ENCODE measurements at places on chromosomes 13 and 19.

DNA sequence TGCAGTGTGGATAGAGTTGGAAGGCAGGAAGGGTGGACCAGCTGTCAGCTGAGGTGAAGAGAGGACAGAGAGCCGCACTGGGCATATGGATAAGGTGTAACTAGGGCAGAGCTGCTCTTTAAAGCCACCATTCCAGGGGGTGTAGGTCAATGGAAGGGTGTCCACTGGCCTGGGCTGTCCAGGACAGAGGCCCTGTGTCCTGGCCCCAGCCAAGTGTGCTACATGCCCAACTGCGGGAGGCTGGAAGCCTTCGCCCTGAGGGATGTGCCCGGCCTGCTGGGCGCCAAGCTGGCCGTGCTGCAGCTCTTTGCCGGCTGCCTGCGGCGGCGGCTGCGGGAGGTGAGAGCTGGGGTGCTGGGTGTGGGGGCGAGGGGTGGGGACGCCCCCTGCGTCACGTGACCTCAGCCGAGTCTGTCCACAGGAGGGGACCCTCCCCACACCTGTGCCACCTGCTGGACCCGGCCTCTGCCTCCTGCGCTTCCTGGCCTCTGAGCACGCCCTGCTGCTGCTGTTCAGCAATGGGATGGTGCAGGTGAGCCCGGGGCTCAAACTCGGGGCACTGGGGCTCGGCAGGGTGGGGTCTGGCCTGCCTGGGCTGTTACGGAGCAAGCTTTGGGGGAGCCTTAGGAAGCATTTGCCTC, 9.8 kb downstream of the PLK5 start:
- DNase-seq: no peak

DNA sequence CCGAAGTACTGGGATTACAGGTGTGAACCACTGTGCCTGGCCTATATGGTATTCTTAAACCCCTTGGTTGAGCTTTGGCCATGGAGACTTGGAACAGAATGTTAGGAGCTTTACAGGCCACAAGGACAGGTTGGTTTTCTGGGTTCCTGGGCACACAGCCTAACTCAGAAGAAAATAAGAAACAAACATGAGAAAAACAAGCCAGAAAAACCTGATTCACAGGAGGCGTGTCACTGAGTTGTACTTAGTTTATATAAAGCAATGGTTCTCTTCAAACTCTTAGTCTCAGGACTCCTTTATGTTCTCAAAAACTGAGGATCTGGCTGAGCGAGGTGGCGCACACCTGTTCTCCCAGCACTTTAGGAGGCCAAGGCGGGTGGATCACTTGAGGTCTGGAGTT, 125.1 kb upstream of the SPATA13 start:
- no peak for DNase-seq

DNA sequence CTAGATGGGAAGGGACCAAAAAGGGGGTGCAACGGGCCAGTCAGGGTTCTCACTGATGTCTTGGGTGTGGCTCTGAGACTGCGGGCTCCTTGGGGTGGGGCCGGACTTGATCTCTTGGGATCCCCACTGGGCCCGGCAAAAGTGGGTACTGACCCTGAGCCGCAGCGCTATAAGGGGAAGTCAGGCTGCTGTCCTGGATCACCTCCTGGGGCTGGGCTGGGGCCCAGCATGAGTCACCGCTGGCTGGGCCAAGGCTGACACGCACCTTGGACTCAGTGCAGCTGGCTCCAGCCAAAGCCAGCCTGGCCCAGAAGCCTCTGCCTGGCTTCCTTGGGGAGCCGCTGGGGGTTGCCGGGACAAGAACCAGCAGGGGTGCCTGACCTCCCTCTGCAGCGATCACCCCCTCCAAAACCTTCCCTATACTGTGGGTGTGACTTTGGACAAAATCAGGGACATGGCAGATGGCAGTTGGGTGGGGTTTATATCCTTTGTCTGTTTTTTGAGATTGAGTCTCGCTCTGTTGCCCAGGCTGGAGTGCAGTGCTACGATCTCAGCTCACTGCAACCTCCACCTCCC, 617 bp upstream of the IQCN start:
- peak; percentile 85 for DNase-seq

GRCh38 chr13:112728375-112729126, 38.7 kb downstream of the ATP11A start:
- no peak for DNase-seq

DNA sequence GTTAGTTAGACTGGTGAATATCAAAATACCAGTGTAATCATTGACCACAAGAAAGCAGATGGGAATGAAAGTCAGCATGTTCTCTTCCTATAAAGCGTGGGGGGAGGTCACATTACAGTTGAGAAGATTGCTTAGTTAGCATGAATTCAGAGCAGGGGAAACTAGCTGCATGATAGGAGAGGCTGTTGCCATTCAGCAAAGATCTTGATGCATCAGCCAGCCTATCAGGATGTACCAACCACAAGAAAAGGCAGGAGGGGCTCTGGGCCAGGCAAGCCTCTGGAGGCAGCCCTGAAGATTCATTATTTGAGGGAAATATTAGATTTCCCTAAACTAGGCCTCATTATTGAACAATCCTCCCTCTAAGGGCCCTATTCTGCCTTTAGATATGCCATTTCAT, 5.0 kb upstream of the MTMR6 start:
- peak; percentile 84 for DNase-seq
